Upper lobe of left lung (tissue), 6 donors: ENCODE measurements at places on chromosomes 6 and 20. TPM values are rescaled to one million over a fixed set of nuclear protein-coding genes. Genes with fewer than 3 reads are reported as not detected.

The ADGRB3 gene
- total RNA-seq, result 2.6 TPM

DNA sequence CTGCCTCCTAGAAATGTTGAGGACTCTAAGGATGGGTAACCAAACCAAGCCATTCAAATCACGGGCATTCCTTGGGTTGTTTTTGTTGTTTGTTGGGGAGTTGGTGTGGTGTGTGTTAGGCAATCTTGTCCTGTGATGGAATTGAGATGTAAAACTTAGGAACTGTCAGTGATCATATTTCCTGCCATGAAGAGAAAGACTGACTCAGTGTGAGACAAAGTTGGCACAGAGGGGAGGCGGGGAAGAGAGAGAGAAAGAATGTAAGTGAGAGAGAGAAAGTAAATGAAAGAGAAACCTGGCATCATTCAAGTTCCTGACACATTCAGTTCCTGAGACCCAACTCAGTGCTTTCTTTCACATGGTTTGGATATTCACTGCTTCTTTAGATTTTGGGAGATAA is 21.6 kb upstream of the FBXO30 start:
- no peak for DNase-seq
- H3K36me3 ChIP-seq, result no peaks in the 10 kb centered on the region
- H3K4me1 ChIP-seq, result no peaks in the 10 kb centered on the region
- H3K27ac ChIP-seq, result no peak overlapping the region
- no peak overlapping the region for H3K4me3 ChIP-seq

The CST2 gene
- 0.47 TPM for total RNA-seq

DNA sequence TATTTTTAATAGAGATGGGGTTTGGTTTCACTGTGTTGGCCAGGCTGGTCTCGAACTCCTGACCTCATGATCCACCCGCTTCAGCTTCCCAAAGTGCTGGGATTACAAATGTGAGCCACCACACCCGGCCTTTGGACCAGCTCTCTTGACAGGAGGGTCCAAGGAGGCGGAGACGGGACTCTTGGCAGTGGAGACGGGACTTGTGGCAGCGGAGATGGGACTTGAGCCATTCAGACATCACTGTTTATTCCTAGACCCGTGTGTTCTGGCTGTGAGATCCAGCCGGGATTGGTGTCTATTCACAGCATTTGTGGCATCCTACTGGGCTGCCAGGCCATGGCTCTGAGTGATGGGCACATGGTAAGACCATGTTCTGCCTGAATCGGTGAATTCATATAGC is 25.6 kb downstream of the PRPF6 start:
- no peak overlapping the region for H3K4me3 ChIP-seq
- H3K36me3 ChIP-seq, result peaks cover 59% of the 10 kb centered on the region
- H3K4me1 ChIP-seq, result peaks cover 8% of the 10 kb centered on the region
- DNase-seq, result no peak
- no peaks in the 10 kb centered on the region for H3K27me3 ChIP-seq
- H3K27ac ChIP-seq, result no peak overlapping the region

DNA sequence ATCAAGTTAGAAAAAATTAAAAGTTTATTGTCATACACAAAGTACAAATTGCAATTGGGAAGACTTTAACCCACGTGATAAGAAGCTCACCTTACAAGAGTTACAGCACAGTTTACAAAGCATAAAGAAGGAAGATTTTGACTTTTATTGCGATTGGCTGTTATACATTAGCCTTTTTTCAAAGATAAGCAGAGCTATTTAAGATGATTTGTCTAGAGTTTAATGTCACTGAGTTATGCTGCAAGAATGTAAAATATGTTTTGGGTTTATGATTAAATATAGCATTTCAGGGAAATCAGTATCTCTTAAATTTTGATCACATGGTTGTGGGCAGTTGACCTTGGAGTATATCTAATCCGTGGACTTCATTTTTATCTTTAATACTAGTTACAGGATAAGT is 664.2 kb upstream of the PTCHD4 start:
- no peak overlapping the region for H3K4me3 ChIP-seq
- no peak overlapping the region for H3K27ac ChIP-seq
- H3K4me1 ChIP-seq, result no peaks in the 10 kb centered on the region
- DNase-seq, result no peak
- H3K27me3 ChIP-seq, result no peaks in the 10 kb centered on the region

- no peaks in the 10 kb centered on the region for H3K36me3 ChIP-seq
- H3K4me3 ChIP-seq, result no peak overlapping the region
- H3K27me3 ChIP-seq, result no peaks in the 10 kb centered on the region
Measured at GRCh38 chr6:133748628-133749027, 140.3 kb upstream of the TCF21 start.

DNA sequence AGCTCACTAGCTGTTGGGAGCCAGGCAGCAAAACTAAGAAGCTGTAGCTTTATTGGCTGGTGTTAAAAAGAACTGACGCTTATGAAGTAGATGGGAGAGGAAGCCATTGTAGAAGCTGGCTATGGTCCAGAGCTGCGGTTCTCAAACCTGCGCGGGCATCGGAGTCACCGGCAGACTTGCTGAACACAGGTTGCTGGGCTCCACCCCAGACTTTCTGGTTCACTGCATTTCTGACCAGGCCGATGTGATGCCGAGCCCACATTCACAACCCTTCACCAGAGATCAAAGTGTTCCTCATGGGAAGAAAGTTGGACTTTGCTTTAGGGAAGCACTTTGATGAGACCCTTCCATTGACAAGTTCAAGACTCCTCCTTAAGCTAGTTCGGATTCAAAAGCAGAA is 231.6 kb downstream of the QKI start:
- no peak for DNase-seq
- H3K27me3 ChIP-seq, result no peaks in the 10 kb centered on the region
- H3K27ac ChIP-seq, result no peak overlapping the region

The SLC24A3 gene
- 6.3 TPM for total RNA-seq

The CCDC170 gene
- 2.6 TPM for total RNA-seq

The CDK19 gene
- 15.7 TPM for total RNA-seq

The PRICKLE4 gene
- 133 TPM for total RNA-seq

The SLC35F1 gene
- 0.13 TPM for total RNA-seq

The RSPO3 gene
- 3.5 TPM for total RNA-seq
